Stimulated activated CD4-positive, alpha-beta T cell treated with anti-CD3 and anti-CD28 coated beads, Interleukin-4, amount 100 ng/mL, for 24 hours (primary cell): ENCODE measurements at places on chromosomes 16 and 17.

DNA sequence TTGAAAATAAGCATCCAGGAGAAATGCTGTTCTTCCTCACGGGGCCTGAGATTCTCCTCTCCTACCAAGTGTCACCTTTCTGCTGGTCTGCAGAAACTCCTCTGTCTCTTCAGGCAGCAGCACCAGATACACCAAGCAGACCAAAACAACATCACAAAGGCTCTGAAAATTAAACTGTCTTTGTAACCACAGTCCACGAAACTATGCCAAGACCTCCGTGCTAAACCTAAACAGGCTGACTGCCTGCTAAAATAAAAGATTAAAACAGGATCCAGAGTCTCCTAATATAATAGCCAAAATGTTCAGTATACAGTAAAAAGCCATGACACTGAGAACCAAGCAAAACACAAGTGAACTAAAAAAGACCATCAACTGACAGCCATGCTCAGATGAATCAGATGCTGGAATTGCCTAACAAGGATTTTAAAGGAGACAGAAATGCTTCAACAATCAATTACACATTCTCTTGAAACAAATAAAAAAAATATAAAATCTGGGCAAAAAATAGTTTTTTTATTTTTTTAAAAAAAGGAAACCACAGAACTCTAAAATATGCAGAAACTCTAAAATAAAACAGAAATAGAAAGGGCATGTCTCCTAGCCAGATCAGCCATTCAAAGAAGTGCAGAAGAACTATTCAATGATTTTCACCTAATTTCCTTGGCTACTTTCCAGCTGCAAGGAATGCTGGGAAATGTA lies 50.3 kb upstream of the TOX3 start:
- no peak for DNase-seq

DNA sequence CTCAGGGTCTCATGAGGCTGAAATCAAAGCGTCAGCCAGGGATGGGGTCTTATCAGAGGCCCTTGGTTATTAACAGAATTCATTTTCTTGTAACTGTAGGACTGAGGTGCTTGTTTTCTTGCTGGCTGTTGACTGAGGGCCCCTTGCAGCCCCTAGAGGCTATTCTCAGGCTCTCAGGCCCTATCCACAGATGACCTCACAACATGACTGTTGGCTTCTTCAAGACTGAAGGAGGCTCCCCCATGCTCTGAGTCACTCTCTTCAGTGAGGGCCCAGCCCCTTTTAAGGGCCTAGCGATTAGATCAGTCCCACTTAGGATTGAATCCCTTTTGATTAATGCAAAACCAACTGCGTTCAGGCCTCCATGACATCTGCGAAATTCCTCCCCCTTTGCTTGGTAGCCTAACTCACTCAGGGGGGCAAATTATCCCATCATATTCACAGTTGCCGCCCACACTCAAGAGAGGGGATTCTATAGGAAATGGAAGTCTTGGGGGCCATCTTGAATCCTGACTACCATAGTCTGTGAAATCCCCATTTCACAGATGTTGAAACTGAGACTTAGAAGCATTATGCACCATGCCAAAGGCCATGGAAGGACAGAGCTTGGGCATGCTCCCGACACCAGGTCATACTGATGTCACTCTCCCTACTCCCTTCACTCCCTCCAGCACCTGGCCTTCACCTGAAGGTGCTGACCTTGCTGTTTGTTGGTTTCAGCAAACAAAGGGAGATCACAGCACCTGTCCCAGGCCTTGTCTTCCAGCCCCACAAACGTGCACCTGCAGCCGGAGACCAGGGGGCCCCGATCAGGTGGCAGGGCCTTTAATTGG lies 592.3 kb downstream of the MAF start:
- peak; percentile 22 for DNase-seq

DNA sequence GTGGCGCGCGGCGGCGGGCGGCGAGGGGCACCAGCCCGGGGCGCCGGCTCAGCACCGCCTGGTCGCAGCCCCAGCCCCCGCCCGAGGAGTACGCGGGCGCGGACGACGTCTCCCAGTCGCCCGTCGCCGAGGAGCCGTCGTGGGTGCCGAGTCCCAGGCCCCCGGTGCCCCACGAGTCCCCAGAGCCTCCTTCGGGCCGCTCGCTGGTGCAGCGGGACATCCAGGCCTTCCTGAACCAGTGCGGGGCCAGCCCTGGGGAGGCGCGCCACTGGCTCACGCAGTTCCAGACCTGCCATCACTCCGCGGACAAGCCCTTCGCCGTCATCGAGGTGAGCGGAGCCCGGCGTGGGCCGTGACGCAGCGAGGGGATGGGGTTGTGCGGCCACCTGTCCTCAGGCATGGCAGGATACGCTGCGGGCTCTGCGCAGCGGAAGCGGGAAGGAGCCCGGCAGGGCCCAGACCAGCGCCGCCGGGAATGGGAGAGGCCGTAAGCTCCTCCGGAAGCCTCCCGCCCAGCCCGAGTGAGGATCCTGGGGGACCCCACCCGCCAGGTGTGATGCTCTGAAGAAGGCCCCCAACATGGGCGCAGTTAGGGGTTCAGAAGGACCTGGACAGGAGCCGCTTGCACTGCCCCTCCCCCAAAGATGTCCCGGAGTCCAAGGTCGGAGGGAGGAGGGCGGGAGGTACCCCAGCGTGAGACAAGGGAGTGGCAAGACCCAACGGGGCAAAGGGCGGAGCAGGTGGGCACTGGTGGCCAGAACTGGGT lies 522 bp downstream of the NAGS start:
- peak; percentile 12 for DNase-seq

GRCh38 chr17:78960928-78961327 lies 18.8 kb downstream of the LGALS3BP start:
- DNase-seq, result no peak

DNA sequence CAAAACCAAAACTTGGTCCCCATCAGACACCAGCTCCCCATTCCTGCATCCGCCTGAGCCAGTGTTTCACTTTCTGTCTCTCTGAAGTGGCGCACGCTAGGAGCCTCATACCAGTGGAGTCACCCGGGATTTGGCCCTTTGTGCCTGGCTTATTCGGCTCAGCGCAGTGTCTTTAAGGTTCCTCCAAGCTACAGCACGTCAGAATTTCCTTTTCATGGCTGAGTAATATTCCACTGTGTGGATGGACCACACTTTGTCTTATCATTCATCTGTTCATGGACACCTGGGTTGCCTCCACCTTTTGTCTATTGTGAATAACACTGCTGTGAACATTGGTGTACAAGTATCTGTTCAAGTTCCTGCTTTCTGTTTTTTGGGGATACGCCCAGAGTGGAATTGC lies 45.2 kb upstream of the CHMP6 start:
- no peak for DNase-seq

DNA sequence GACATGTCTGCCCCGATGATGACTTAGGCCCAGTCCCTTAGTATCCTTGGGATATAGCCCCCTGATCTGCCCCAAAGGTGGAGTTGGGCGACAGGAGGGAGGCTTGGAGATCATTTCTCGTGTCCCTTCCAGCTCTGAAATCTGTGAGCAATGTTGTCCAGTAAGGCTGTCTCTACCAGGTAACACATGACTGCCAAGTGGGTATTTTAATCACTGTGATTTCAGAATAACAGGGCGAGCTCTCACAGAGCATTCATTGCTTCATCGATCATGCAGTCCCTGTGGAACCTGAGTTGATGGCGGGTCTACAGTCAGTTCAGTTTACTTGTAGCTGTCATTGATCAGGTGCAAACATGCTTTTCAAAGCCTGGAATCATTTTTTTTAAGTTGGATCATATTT lies 39.2 kb downstream of the KSR1 start:
- no peak for DNase-seq

- DNase-seq, result no peak
Measured at GRCh38 chr16:83318390-83318789, 489.4 kb upstream of the HSBP1 start.

DNA sequence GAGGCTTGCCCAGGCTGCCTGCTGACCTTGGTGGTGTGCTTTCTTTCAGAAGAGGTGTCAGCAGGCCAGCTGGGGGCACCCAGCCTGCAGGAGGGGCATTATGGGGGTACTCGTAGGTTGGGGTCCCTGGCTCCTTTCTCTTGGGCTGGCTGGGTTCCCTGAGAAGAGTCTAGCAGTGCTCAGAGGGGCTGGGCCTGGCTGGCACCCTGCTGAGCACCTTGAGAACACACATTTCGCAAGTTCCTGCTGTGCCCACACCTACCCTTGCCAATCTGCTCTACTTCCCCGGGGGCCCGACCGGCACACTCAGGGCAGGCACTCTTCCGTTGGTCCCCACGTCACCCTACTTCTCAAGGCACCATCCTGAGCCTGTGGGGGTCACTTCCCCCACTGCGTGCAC lies 5.1 kb downstream of the CEMP1 start:
- no peak for DNase-seq

DNA sequence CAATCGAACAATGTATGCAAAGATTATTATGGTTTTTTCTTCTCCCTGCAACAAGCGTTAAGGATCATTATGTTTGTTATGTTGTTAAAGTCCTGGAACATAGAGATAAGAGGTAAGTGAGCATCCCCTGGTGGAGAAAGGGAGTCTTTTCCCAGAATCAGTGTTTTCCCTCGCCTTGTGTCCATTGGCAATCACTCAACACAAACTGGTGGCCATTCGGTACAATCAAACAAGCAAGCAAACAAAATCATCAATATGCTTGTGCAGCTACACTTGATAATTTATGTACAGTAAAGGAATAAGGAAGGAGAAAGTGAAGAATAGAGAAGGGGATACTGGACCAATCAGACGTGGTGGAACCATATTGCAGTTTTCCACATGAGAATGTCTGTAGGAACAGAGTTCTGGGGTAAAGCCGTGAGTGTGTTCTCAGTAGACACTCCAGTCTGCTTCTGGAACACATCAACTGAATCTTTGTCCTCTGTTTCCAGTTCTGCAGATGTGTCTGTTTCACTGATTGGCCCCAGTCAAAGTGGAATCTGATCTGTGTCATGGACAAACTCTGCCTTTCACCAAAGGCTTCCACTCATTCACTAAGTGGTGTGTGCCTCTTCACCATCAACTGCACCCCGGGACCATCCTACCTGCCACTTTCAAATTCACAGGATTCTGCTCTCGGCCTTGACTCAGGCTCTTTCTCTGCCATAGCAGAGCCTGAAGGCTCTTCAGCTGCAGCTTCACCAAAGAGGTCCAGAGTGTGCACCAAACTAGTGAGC lies 169.5 kb downstream of the AHSP start:
- no peak for DNase-seq

DNA sequence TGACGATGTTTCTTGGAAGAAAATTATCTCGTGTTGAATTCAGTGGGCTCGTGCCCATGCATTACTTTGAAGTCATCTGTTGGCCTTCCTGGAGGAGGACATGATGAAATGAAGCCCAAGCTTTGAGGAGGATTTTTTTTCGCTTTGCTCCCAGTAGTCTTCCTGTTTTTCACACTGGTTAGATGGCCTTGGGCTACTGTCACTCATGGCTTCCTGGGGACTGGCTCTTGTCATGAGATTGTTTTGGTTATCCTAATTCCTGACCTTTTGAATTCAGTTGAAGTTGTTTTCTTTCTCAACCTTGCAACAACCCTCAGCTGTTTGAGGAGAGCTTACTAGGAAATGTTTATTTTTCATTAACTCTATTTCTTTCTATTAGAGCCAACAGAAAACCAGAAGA lies 430.7 kb downstream of the HS3ST3B1 start:
- DNase-seq, result no peak

DNA sequence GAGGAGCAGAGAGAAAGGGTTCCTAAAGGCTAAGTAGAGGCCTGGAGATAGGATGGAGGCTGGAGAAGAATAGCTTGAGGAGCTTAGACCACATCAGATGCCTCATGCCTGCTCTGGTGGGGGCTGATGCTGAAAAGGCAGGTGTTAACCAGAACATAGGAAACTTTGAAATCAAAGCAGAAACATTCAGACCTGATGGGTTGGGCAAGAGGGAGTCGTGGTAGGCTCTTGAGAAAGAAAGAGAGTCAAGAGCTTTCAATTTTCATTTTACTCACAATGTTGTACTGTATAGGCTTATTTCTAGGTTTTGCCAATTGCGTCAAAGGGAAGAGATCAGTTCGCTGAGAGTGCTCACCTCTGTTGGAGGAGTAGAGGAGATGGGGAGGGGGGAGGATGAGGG lies 406.6 kb upstream of the SALL1 start:
- no peak for DNase-seq

DNA sequence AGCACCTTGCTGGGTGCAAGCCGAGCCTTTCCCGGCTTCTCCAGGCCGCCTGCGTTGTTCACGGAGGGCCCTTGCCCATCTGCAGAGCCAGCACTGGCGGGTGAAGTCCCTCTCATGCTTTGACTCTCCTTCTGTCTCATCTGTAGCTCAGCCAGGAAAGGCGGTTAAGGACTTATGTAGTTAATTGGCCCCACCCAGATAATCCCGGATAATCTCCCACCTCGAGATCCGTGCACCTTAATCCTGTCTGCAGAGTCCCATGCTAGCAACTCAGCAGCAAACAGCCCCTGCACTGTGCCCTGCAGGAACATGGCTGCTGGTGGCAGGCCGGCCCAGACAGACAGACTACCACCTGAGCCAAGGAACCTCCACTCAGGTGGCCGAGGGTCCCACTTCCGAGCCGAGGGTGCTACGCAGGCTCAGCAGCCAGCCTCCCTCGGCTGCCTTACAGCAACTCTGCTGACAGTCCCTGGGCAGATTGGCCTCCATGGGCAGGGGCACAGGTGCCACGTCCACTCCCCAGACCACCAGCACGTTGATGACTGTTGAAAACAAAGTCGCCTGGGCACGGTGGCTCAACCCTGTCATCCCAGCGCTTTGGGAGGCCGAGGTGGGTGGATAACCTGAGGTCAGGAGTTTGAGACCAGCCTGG lies 16.9 kb downstream of the RAB40C start:
- no peak for DNase-seq
